ENCODE measurements at places on chromosomes 12 and 14.

DNA sequence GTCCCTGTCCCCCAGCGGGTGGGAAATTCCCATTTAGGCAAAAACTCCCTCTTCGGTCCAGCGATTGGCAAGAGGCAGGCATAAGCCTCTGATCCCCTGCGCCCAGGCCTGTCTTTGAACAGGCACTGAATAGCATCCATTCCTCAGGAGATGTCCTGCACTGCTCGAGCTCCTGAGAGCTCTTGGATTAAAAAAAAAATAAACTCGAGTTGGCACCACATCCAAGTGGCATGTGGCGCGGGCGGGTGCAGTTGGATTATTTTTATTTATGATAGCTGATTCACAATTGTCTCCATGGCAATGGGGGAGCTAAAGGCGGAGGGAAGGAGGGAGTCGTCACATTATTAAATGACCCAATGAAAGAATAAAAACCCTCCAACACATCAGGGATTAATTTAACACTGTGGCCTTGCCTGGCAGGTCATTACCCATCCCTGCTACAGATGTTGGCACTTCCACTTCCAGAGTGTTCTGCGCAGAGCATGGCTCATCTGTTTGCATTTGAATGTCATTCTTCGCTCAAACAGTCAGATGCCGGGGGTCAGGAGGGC is 207.2 kb downstream of the AACS start:
- DNase-seq = no peak

- DNase-seq = no peak
Observed at GRCh38 chr12:75943730-75944096, 87.9 kb downstream of the PHLDA1 start.

DNA sequence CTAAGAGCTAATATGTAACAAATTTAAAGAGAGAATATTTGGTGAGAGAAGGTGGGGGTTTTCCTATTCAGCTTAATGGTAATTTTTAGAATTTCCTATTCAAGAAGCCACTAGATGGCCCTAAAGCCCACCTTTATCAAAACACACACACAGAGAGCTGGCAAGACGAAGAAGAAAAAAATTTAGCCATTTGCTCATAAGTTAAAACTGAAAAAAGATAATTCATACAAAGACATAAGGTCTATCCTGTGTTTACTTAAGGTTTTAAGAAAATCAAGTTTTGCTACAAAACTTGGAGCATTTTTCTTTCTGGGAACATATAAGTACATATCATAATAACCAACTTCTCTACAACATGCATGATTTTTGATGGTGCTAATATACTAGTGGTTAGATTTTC is 46.8 kb upstream of the PCED1B start:
- no peak for DNase-seq

DNA sequence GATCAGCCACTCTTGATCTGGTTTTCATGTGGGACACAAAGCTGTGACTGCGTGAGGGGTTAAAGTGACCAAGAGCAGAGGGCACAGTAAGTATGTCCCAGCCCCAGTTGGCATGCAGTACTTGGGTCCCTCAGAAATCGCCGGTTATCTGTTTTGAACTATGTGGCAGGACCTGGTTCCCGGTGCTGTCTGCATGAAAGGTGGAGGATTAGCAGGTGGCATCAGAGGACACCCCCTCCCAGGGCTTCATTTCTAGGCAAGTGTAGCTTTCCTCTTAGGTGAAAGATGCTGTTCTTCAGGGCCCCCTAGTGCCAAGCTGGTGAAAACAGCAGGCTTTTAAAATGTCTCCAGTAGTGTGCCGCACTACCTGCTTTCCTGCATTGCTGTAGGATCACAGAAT is 57.1 kb downstream of the ATG14 start:
- DNase-seq = peak; percentile 38

DNA sequence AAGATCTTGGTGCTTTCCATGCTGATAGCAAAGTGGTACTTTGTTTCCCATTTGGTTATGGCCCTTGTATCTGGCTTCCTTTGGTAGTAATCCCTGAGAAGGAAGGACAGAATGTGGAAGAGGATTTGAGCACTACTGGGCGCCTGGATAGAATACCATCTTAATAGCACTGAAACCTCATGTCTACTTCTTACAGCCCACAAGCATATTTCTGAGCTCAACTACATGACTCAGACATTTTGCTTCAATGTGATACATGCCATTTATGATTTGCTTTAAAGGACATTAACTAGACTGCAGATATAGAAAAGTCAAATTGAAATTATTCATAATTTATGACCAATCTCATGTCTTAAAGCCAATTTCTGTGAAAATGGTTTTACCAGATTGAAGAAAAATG is 80.4 kb downstream of the LIN7A start:
- no peak for DNase-seq

GRCh38 chr12:116931665-116932064 is 20.9 kb downstream of the FBXW8 start:
- DNase-seq = no peak

GRCh38 chr12:19220205-19220604 is 90.7 kb downstream of the PLEKHA5 start:
- DNase-seq = no peak

GRCh38 chr14:91752961-91753360 is 21.1 kb upstream of the CATSPERB start:
- DNase-seq = no peak

DNA sequence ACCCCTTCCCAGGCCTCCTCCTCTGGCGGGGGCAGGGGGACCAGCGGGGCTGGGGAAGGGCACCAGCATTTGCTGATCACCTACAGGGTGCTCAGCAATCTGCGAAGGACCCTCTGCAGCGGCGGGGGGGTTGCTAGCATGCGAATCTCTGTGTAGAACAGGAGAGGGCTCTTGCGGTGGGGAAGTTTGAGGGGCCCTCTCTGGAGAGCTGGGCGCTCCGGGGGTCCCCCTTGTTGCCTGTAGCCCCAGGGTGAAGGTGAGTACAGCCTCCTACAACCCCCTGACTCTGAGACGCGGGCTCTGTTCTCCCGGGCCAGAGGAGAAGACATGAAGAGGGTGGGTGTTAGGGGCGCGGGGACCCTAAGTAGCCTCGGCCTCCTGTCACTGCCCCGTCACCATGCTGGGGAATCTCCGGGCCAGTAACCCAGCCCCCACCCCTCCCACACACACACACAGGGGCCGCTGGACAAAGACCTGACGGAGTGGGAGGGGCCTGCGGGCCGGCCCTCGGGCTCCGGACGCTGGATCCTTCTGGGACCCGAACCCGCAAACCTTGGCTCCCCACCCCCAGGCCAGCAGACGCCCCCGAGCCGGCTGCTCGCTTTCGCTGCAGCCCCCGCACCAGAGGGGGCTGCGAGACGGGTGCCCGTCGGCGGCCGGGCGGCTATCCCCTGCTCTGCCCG is 734 bp downstream of the FIGNL2 start:
- DNase-seq = no peak

DNA sequence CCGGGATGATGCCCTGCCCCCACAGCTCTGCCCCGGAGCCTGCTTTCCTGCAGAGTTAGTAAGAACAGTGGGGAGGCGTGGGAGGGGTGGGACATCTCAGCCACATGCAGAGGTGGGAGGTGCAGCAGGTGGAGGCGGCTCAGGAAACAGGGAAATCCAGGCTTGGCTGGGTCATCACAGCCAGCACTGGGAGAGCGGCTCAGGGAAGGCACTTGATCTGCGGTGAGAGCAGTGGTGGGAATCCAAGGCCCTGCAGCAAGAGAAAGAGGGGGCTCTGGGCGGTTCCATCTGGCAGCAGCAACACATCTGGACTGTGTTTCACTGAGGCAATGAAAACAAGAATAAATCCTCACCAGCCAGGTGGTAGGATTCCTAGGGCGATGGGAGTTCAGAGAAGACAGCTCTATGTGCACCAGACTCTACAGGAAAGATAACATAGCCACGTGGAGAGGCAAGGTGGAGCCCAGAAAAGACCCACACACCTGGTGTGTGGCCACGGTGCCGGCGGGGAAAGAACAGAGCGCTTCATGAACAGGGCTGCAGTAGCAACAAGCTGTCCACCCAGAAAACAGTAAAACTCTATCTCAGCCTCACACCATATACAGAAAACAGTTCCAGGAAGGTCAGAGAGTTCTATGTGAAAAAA is 57.6 kb downstream of the CCDC85C start:
- no peak for DNase-seq

- DNase-seq = no peak
Observed at GRCh38 chr14:106419376-106419965, 893.1 kb downstream of the TMEM121 start.

- DNase-seq = no peak
Observed at GRCh38 chr12:96810057-96810456, 97.0 kb upstream of the NEDD1 start.

GRCh38 chr14:56844406-56845002 is 34.2 kb upstream of the OTX2 start:
- DNase-seq = no peak

DNA sequence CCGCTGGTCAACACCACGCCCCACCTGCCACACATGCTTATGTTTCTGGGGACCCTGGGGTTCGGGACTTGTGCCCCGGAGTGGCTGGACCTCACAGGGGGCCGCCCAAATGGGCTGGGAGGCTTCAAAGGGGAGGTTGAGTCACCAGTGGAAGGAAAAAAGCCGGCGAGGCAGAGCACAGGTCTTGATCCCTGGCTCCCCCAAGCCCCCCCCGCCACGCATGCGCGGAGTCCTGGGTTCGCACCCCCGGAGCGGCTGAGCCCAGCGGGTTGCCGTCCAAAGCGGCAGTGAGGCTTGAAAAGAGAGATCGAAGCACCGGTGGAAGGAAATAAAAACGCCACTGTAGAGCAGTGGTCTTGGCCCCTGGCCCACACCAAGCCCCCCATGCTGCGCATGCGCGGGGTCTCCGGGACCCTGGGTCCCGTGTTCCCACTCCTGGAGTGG is 313.5 kb downstream of the ALG10 start:
- DNase-seq = no peak

GRCh38 chr14:40252817-40253447 is 820.7 kb upstream of the FBXO33 start:
- DNase-seq = no peak

DNA sequence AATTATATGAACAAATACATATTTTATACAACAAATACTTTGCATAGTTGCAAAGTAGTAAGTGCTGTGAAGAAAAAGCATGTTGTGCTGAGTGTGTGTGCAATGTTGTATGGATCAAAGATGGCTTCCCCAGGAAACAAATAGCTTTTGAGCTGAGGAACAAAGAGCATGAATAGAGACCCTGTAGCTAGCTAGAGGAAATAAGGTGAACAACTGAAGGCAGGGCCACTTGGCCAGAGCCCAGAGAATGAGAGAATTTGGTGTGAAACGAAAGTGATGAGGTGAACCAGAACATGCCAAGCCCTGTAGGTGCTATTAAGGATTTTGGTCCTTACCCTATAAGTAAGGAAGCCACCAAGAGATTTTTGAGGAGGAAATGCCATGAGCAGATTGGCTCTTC is 17.1 kb downstream of the DYRK2 start:
- no peak for DNase-seq

DNA sequence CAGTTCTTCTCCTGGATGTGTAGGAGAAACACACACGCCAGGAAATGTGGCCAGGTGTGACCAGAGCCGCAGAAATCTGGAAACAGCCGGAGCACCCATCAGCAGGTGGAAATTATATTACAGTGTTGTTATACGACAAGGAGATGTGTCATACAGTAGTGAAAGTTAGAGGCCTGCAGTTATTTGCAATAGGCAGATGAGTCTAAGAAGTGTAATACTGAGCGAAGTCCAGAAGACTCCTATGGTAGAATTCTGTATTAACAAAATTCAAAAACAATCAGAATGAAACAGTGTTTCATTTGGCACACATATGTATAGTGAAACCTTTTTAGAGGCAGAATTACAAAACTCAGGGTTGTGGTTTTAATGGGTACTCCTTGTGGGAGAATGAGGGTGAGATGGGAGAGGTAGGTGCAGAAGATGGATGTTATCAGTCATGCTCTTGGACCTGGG is 39.3 kb upstream of the AMN start:
- no peak for DNase-seq

- no peak for DNase-seq
Observed at GRCh38 chr14:94393474-94393873, 5.1 kb upstream of the SERPINA1 start.

DNA sequence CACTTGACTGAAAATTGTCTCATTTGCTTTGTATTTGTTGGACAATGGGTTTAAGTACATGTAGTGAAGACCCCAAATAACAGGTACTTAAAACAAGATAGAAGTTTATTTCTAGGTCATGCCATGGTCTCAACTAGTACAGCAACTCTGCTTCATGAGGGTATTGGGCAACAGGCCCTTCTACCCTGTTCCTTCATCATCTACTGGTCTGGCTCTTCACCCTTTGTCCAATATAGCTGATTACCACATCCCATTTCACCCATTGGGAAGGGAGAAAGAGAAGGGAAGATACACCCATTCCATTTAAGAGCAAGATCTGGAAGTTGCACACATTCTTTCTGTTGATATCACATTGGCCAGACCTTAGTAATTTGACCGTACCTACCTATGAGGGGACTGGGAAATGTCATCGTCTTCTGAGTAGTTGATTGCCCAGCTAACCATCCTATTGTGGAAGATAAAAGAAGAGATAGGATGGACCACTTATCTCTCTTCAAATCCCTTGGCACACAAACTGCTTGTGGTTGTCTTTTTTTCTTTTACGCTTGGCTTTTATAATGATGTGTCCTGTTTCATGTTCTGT is 104.6 kb downstream of the DIP2B start:
- DNase-seq = no peak

DNA sequence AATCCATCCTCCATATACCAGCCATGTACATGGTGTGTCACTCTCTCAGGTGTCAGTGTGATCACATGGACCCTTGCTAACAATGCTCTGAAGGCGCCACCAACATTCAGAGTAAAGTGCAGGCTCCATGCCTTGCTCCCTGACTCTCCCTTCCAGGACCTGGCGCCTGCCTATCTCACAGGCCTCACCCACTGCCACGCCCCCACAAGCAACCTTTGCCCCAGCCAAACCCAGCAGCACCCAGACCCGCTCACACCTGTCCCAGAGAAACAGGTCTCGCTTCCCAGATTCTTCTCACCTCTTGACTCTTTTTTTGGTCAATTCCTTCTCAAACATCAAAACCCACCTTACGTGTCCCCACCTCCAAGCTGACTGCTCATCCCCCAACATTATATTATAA is 52.3 kb downstream of the KCNK10 start:
- DNase-seq = no peak

DNA sequence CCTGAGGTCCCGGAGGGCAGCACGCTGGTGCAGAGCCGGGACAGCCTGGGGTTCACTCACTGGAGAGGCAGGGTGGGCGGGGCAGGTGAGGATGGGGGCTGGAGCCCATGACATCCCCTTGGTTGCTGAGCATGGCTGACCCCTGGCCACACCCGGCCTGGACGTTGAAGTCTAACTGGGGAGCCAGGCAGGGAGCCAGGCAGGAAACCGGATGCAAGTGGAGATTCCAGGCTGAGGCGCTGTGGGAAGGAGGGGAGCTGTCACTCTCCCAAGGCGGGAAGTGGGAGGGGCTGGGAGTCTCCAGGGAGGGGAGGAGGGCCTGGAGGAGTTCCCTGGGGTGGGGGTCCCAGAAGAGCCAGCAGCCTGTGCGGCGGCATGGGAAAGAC is 7.7 kb upstream of the INF2 start:
- no peak for DNase-seq

- DNase-seq = no peak
Observed at GRCh38 chr14:91088585-91089235, 25.2 kb upstream of the DGLUCY start.

GRCh38 chr14:72634691-72635616 is 258.9 kb downstream of the DPF3 start:
- no peak for DNase-seq

- DNase-seq = peak; percentile 24
Observed at GRCh38 chr12:132600048-132601032, 10.0 kb downstream of the LRCOL1 start.
